Mononuclear cell (primary cell): ENCODE measurements at places on chromosomes 5 and 9. TPM values are rescaled to one million over a fixed set of nuclear protein-coding genes. Genes with fewer than 3 reads are reported as not detected.

The OSMR gene
- not detected for total RNA-seq

The ARID3C gene
- total RNA-seq: not detected

The ORM2 gene
- not detected for total RNA-seq

The CAVIN4 gene
- not detected for total RNA-seq

The HMMR gene
- 0.84 TPM for total RNA-seq

The SLC34A1 gene
- 0.21 TPM for total RNA-seq

The NRG2 gene
- total RNA-seq: 0.10 TPM

The SAPCD2 gene
- 3.3 TPM for total RNA-seq
